ENCODE measurements at places on chromosomes 1 and 21.

GRCh38 chr1:25550683-25551310 lies 7.4 kb downstream of the LDLRAP1 start:
- DNase-seq, result peak; percentile 62

DNA sequence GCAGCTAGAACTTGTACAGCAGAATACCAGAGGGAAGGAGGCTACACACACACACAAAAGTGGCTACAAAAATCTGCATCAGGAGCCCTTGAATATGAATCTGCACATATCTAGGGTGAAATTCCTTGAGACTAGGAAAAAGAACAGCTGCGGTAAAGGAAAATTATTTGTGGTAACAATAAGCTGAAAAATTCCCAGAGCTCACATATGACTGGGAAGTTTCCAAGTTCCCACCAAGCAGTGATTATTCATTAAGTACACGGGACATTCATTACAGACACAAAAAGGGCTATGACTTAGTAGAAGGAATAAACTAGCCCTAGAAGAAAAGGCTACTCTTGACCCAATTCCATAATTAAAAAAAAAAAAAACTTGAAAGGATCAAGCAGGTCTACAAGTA lies 149.5 kb upstream of the BACE2 start:
- DNase-seq, result no peak

DNA sequence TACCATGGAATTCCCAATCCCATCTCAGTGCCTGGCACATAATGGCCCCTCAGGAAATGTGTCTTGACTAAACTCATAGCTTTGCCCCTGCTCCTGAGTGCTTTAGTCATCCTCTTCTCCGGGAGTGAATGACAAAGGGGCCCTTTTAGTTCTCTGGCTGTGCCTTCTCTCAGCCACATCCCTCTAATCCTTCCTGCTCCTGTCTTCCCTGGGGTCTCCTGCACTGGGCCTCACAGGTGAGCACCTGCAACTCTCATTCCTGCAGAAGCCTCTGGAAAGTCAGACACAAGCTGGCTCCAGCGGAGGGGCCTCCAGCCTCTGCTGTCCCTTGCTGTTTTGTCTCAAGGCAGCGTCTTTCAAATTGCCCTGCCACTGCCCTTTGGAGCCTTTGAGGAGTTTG lies 14.0 kb upstream of the ETV3L start:
- DNase-seq, result no peak

DNA sequence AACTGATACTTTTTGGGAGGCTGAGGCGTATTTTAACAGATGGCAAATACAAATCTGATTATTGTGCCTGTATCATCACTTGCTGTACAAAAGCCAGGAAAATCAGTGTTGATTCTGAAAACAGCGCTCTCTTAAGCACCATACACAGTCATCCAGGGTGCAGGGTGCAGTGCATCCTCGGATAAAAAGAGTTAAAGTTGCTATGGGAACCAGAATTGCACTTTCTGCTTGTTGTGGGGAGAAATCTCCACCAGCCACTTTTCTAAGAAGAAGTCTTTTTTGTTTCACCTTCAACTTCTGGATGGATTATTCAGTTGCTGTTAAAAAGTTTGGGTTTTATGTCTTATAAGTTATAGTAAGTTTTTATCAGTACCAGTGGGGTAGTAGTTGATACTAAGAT lies 3.8 kb downstream of the LAMC1 start:
- no peak for DNase-seq

- no peak for DNase-seq
These were observed 162.6 kb upstream of the USP25 start for GRCh38 chr21:15567191-15567590.

DNA sequence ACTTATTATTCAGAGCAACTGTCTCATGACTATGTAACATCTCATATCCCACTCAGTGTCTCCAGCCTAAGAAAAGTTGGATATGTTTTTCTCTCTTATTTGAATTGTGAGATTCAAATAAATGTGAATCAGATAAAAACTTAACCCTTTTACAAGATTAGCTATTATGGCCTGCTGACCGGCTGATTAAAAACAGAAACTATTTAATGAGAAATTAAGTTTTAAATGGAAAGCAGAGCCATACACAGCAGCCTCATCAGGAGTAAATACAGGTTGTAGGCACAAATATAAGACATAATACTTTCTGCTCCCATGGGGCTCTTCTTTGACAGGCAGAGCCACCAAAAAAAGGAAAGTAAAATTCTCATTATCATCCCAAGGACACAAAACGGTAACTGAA lies 307.0 kb upstream of the PRMT6 start:
- no peak for DNase-seq

- no peak for DNase-seq
These were observed 23.3 kb downstream of the ZBTB17 start for GRCh38 chr1:15952317-15953258.

- no peak for DNase-seq
These were observed 250.3 kb downstream of the SDCCAG8 start for GRCh38 chr1:243505986-243506689.

DNA sequence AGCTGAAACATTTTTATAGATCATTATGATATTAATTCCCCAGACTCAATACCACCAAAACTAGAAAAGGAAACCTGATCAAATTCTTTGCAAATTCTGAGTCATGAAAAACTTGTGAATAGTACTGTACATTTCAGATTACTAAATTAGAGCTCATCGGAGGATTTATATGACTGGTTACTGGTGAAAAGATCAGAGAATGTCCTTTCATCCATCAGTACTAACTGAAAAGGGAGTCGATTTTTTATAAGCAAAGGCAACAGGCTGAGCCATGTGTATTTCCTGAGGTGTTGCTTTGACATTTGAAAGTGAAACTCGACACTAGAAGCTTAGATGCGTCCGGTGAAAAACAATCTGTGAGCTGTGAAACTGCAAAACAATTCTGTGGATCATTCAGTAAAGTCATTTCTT lies 155.7 kb downstream of the TNFSF18 start:
- no peak for DNase-seq

GRCh38 chr1:17405898-17406759 lies 33.3 kb downstream of the RCC2 start:
- peak; percentile 79 for DNase-seq

GRCh38 chr1:79629414-79629813 lies 622.9 kb upstream of the ADGRL4 start:
- DNase-seq, result no peak
